Activated naive CD8-positive, alpha-beta T cell treated with anti-CD3 and anti-CD28 coated beads for 36 hours (primary cell): ENCODE measurements at places on chromosomes 2 and 18. TPM values are rescaled to one million over a fixed set of nuclear protein-coding genes. Genes with fewer than 3 reads are reported as not detected.

DNA sequence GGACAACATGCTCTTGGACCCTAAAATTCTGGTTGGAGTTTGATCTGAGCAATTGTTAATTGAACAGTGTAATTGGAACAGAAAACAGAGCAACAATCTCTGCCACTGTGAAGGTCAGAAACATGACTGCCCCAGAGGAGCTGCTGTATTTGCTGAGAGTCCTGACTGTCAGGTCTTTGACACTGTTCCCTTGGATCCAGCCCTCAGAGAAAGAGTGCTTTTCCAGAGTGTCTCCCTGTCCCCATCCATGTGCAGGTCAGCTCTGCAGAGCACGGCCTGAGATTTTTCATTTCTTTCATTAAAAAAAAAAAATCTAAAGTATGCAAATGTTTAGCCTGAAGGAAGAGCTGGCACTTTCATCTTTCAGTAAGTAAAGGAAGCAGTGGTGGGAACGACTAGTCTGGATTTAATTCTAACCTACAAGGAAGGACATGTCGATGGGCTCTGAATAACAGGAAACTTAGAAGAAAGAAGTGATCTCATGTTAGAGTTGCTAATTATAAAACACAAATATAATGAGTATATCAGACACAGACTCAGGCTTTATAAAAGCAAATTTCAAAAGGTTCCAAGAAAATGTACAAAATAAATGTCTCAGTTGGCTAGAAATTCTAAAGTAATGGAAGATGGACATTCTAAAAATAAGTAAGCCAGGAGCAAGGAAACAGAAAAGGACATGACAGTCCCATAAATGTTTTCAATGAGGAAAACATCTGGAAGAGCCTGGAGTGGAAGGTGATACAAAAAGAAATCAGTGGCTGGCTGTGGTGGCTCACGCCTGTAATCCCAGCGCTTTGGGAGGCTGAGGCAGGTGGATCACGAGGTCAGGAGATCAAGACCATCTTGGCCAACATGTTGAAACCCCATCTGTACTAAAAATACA, 876.5 kb downstream of the EPHA4 start:
- no peak overlapping the region for H3K27ac ChIP-seq
- no peaks in the 10 kb centered on the region for H3K4me1 ChIP-seq
- H3K27me3 ChIP-seq: no peaks in the 10 kb centered on the region
- H3K4me3 ChIP-seq: no peak overlapping the region
- H3K36me3 ChIP-seq: no peaks in the 10 kb centered on the region

DNA sequence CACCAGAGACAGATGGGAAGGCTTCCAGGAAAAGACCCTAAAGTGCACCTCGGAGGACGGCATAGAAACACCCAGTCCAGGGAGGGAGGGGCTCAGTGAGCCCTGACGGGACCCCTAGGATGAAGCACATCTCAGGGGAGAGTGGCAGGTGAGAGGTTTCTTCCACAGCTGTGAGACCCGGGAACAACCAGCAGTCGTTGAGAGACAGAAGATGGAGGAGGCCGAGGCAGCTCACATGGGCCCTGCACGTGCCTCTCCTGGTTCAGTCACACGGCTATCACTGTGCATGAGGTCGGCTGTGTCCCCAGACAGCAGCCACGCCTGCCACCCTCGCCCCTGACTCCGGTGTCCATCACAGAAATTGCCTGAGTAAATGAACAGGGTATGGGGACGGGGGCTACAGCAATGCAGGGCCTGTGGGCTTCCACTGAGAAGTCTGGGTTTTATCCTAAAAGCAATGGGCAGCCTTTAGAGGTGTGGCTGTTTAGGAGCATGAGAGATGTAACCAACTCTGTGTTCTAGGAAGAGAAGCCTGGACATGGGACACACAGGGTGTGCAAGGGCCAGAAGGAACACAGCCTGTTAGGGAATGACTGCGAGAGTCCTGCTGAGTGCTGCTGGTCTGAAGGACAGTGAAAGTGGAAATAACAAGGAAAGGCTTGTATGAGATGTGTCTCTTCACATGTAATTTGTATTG, 102.0 kb downstream of the TMEM18 start:
- H3K27me3 ChIP-seq: peaks cover 20% of the 10 kb centered on the region
- H3K4me1 ChIP-seq: no peaks in the 10 kb centered on the region
- H3K36me3 ChIP-seq: peaks cover 3% of the 10 kb centered on the region
- no peak overlapping the region for H3K27ac ChIP-seq
- H3K4me3 ChIP-seq: no peak overlapping the region

DNA sequence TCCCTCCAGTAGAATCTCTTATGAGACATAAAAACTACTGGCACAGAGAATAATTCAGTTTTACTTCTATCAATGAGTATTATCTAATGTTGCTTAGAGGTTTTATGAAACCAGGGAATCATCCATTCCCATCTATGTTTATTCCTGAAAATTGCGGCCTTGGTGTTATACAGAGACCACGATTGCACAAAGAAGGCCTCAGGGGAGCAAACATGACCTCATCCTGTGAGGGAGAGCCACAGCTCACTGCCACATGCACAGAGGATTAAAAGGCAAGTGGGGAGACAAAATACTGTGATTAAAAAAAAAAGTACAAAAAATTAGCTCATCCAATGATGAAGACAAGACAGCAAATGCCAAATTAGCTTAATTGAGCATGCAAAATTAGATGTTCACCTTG, 111.8 kb upstream of the SLC35G4 start:
- no peak overlapping the region for H3K4me3 ChIP-seq
- H3K4me1 ChIP-seq: no peaks in the 10 kb centered on the region
- H3K36me3 ChIP-seq: no peaks in the 10 kb centered on the region
- no peak overlapping the region for H3K27ac ChIP-seq

GRCh38 chr18:31760695-31761094, at the start of gene SLC25A52:
TSS of gene SLC25A52 (minus strand) at chr18:31760880. CDS start at chr18:31760661, 219 bp downstream.
- H3K36me3 ChIP-seq: no peaks in the 10 kb centered on the region
- no peak for DNase-seq
- H3K27me3 ChIP-seq: no peaks in the 10 kb centered on the region
- no peak within 1 kb of the TSS for H3K27ac ChIP-seq
- H3K4me1 ChIP-seq: no peaks in the 10 kb centered on the region

The PLCD4 gene
- total RNA-seq: not detected

The GCG gene
- total RNA-seq: not detected
